ENCODE measurements at places on chromosomes 7 and 10.

GRCh38 chr7:87874066-87874465 is 2.1 kb downstream of the SLC25A40 start:
- DNase-seq, result no peak

DNA sequence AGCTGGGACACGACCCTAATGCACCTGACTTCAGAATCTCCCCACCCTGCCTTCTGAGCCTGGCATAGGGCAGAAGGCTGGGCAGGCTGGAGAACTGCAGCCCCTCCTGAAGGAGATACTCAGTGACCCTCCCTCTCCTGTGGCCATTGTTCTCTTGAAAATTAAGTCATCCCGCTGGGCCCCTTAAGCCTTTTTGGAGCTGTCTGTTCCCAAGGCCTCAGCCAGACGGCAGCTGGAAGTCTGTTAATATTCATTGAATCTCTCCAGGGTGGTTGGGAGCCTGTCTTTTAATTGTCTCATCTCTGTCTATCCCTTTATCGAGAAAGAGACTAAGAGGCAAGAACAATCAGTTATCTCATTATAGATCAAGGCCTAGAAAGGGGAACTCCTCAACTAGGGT is 118.1 kb upstream of the PCBD1 start:
- no peak for DNase-seq

- DNase-seq, result no peak
Measured at GRCh38 chr10:88962336-88962735, 9.8 kb upstream of the ACTA2 start.

DNA sequence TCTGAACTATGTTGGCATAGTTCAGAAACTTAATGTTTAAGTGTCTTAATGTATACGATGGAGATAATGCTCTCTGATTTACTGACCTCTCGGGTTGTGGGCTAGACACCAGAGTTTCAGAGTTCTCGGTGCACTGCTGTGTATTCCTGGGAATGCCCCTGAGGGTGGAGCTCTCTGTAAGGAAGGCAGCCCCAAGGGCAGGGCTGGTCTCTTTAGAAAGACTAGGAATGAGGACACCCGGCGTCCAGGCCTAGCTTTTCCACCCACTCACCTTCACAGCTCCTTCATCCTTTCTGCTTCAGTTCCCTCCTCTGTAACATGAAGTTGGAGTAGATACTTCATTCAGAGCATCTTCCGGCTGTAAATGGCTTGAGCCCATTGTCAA is 536.6 kb upstream of the GALNT17 start:
- no peak for DNase-seq

DNA sequence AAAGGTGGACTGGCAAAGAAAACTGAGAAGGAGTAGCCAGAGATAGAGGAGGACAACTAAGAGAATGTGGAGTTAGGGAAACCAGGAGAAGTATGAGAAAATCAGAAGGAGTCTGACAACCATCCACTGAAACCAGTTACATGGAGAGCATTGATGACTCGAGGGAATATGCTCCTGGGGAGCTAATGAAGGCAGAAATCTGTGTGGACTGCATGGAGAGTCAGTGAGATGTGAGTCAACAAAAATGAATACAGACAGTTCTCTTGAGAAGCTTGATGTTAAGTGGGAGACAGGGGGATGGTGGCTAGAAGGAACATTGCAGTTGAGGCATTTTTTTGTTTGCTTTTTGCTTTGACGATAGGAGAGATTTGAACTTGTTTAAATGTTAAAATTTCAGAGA is 34.3 kb upstream of the ZNF32 start:
- DNase-seq, result no peak

- peak; percentile 34 for DNase-seq
Measured at GRCh38 chr10:52390388-52390787, 76.3 kb downstream of the DKK1 start.

DNA sequence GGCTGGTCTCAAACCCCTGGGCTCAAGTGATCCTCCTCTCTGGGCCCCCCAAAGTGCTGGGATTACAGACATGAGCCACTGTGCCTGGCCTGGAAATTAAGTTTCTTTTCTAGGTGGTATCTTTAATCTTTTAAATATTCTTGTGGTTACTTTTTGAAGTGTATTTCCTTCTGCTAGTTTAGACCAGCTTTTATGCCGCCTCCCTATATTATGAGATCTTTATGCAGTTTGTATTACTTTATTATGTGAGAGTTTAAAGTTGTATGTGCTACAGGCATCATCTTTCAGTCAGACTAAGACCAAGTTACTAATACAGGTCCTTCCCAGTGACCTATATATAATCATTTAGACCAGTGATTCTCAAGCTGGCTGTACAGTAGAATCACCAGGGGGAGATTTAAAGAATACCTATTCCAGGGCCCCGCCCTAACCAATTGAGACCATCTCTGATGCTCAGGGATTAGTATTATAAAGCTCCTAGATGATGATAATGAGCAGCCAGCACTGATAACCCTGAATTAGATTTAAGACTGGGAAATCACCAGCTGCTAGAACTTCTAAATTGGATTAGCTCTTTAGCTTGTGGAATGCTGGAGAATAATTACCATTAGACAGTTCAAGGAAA is 11.3 kb downstream of the INPP5F start:
- no peak for DNase-seq

- no peak for DNase-seq
Measured at GRCh38 chr10:124657806-124658205, 86.4 kb downstream of the FAM53B start.

DNA sequence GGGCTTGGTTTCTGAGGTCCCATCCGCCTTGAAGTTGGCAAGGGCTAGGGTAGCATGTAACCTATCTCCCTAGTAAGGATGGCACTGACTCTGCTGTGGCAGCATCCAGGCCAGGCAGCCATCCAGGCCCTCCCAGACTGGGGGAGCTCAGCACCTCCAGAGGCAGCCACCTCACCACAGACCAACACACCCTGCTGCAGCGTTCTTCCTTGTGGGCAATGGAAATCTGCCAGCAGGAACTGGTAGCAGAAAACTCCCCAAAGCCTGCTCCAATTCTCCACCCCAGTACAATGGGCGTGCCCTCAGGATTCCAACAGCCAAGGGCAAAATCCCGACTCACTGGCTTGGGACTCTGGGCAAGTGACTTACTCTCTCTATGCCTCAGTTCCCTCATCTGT is 27.5 kb downstream of the DLG5 start:
- DNase-seq, result peak; percentile 75

- no peak for DNase-seq
Measured at GRCh38 chr10:82213784-82214183, 338.8 kb downstream of the NRG3 start.

GRCh38 chr10:44395396-44395795 is 10.5 kb upstream of the CXCL12 start:
- no peak for DNase-seq

GRCh38 chr10:116744163-116744753 is 1.9 kb upstream of the HSPA12A start:
- no peak for DNase-seq

DNA sequence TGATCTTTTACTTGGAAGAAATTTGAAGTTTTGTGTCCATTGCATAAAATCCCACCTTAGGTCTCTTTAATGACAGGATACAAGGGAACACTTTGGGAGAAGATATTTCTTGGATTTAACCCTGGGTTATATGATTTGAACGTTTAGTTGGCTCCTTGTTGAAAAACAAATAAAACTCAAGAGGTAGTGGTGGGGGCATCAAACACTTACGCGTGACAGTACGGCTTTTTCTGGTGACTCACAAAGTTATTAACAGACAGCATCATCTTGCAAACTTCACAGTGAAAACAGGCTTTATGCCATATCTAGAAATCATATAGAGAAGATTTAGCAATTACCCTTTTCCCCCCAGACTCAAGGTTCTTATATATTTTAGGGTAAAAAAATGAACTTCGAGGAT is 699 bp downstream of the NRAP start:
- DNase-seq, result no peak

DNA sequence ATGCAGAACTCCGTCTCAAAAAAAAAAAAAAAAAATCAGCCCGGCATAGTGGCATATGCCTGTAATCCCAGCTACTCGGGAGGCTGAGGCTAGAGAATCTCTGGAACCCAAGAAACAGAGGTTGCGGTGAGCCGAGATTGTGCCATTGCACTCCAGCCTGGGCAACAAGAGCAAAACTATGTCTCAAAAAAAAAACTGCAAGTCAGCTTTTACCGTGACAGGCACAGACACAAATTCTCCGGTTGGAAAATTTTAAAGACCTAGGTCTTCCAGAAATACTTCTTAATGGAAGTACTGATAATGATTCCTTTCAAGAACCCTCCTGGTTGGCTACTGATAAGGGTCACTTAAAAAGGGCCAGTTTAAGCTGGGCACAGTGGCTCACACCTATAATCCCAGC is 19.4 kb upstream of the ARPC1B start:
- DNase-seq, result no peak

DNA sequence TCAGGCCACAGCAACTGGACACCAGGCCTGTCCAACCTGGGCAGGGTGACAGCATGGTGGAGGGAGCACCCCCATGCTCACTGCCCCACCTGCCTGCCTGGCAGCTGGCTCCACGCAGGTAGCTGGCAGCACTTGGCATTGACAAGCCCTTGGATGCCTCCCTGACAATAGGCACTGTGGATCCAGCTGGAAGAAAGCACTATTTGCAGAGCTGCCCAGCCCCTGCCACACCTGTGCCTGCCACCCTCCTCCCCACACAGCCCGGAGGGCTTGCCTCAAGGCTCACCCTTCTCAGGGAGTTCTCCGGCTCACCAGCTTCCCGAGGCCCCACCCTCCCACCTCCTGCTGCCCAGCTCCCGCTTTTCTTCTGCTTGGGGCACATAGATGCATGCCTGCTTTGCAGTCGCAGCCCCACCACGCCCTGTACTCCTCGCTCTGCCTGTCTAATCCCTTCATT is 160.1 kb downstream of the NEURL1 start:
- DNase-seq, result no peak

DNA sequence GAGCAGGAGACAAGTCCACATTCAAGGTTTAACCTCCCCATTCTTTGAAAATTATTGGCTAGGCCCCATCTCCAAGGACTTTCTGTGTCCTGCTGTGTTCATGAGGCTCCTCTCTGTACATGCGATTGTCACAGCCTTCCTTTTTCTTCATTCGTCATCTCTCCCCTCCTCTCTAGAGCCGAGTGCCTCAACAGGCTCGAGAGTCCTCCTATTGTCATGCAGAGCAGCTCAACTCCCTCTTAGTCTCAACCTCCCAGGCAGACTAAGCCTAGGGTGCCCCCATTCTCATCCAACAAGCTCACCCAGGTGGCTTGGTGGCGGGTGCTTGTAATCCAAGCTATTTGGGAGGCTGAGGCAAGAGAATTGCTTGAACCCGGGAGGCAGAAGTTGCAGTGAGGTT is 35.1 kb upstream of the SAMD8 start:
- DNase-seq, result no peak

DNA sequence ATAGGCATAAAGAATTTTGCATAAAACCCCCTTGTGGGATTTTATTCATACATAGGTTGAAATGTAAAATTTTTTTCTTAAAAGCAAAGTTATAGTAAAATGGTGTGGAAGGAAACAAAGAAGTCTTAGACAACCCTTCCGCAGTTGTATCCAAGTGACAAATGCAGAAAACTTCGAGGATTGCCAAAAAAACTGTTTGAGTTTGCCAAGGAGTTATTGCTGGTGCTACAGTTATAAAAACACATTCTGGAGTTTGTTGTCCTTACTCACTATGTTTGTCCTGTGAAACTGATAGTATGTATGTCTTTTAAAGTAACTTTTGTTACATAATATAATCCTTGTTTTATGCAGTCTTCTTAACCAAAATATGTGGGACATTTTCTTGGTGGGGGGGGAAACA is 120.3 kb downstream of the FOXP2 start:
- DNase-seq, result peak; percentile 54

DNA sequence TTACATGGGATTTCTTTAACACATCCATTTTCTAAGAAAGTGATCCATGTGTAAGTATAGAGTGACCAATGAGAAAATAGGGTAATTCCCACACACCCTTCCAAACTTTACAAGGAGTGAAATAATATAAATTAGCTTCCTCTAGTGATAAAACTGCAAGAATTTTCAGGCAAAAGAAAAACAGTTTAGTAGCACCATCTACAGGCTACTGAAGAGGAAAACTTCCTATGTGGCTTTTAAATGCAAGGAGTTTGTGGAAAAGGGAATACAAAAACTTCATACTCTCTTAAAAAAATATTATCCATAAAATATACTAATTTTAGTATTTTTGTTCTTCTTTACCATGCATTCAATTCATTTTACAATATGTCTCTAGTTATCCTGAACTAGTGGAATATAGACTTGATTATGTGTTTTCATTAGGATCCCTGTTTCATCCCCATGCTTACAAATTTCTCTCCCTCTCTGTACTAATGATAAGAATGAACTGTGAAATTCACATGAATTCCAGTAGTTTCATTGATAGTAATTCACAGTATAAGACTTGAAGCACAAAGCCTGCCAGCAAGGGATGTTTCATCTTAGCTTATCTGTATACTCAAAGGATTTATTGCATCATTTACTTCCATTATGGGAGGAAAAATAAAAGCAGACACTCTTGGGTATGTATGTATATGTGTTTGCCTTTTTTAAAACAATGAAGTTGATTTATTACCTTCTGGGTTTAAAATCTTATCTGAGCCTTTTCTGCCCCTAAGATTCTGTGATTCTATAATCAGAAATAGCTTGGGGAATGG is 442.9 kb downstream of the AUTS2 start:
- peak; percentile 54 for DNase-seq

GRCh38 chr10:28592953-28593352 is 60.0 kb downstream of the WAC start:
- peak; percentile 73 for DNase-seq

DNA sequence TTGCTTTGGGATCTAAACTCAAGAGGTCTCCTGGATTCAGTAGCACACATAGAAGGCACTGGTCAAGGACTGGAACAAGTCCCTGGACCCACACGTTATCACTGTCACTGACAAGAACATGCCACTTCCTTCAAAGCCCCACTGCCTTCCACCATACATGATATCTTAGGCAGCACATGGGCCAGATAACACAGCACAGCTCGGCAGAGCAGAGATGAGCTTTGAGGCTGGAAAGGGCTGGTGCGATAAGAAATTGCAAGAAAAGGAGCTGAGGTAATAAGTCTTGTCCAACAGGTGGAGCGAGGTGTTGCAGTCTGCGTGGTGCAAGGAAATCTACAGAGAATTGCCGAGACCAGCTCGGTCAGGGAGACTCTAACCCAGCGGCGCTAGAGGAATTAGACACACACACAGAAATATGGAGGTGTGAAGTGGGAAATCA is 139.8 kb upstream of the CDK13 start:
- no peak for DNase-seq

- no peak for DNase-seq
Measured at GRCh38 chr10:62457196-62457595, 83.0 kb downstream of the ZNF365 start.

- no peak for DNase-seq
Measured at GRCh38 chr10:133403784-133404183, 9.8 kb downstream of the MTG1 start.

- no peak for DNase-seq
Measured at GRCh38 chr7:117704063-117704462, 169.2 kb downstream of the CTTNBP2 start.

DNA sequence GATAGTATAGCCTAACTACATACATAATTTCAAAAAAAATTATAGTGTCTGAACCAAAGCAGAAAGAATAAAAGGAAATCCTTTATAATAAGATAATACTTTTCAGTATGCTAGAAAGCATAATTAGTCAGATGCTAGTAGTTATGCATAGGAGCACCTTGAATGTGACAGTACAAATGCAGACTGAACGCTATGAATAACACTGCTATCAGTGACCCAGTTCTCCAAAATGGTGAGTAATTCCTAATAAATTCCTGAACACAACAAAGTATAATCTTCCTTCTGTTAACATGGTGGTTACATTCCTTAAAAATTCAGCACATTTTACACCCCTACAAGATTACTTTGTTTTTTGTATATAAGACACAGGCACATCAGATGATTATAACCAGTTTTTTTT is 1.2 kb upstream of the CHPF2 start:
- DNase-seq, result no peak

GRCh38 chr7:138630059-138630610 is 71.0 kb downstream of the SVOPL start:
- no peak for DNase-seq
